ENCODE measurements at places on chromosomes 13 and 19. TPM values are rescaled to one million over a fixed set of nuclear protein-coding genes. Genes with fewer than 3 reads are reported as not detected.

DNA sequence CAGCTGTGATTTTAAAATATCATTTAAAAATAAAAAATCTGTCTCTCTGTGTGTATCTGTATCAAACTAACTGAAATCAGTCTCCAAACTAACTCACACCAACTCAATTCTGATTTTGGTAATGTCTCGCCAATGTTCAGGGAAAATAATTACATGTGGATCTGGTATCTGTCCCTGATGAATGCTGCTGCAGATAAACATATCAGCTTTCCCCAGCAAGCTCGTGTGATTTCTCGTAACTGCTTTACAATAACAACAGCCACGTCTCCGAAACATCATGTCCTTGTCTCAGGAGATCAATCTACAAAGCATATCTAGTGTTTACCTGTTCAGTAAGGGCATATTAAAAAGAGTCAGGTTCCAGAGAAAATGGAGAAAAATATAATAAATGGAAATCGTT, 129.0 kb downstream of the IRS2 start:
- peaks cover 3% of the 10 kb centered on the region for H3K4me1 ChIP-seq
- H3K36me3 ChIP-seq, result no peaks in the 10 kb centered on the region
- peaks cover 10% of the 10 kb centered on the region for H3K27me3 ChIP-seq
- DNase-seq, result no peak

MUC16 gene
- 0.43 TPM for total RNA-seq

DNA sequence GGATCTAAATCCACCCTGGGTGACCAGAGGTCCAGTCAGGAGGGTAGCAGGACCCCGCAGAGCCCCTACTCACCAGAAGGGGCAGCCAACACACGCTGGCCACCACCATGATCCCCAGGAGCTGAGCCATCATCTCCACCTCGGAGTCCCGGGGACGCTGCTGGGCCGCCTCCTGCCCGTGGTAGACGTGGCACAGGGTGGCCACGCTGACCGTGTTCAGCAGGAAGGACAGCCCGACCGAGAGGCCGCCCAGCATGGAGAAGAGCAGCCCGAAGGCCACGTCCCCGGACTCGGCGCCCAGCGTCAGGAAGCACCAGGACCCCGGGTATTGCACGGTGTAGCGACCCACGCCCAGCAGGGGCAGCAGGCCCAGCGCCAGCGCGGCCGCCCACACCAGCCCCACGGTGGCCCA, 6.9 kb downstream of the TBXA2R start:
- peaks cover under 1% of the 10 kb centered on the region for H3K27me3 ChIP-seq
- no peaks in the 10 kb centered on the region for H3K4me1 ChIP-seq
- H3K27ac ChIP-seq, result no peak overlapping the region
- no peaks in the 10 kb centered on the region for H3K36me3 ChIP-seq

DNA sequence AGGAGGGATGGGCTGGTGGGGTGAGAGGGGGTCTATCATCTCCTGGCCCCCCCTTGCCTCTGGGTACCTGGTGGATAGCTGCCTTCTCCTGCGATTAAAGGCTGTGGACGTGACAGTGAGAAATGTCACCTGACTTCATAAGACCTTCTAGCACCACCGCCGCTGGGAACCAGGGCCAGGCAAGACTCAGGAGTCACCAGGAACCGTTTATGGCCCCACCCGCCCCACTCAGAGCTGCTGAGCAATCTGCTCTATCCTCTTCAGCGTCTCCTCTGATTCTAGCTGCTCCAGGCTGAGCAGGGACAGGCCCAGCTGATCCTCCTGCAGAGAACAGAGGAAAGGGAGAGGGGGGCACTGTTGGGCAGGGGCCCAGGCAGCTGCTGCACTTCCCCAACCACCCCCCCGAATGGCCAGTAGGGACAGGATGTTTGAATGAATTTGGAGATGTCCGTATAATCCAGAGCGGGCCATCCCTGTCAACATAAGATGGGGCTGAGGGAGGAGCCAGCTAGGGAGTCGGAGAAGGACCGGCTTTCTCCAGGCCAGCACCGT, 10.9 kb downstream of the KLC3 start:
- H3K4me3 ChIP-seq, result no peak overlapping the region
- no peak for DNase-seq
- peaks cover 3% of the 10 kb centered on the region for H3K27me3 ChIP-seq
- no peaks in the 10 kb centered on the region for H3K4me1 ChIP-seq
- H3K36me3 ChIP-seq, result peaks cover 12% of the 10 kb centered on the region

LYPD3 gene
- total RNA-seq, result 0.60 TPM

GRCh38 chr19:18776736-18777135, 14.4 kb downstream of the COMP start:
- no peak overlapping the region for H3K27ac ChIP-seq
- H3K27me3 ChIP-seq, result peaks cover 8% of the 10 kb centered on the region
- H3K4me3 ChIP-seq, result no peak overlapping the region
- H3K36me3 ChIP-seq, result no peaks in the 10 kb centered on the region

DNA sequence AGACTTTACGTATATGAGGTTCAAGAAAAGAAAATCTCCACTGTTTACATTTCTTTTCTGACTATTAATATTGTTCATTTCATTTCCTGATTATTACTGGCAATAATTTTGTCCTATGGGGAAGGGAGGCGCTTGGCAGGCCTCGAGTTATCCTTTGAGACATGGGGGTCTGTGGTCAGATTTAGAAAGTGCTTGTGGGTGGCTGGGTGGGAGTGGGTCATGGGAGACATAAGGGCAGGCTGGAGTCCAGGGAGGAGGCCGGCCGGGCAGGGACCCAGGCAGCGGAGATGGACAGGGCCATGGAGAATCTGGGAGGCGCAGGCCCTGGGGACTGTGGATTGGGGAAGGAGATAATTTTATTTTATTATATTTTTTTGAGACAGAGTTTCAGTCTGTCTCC, 40.1 kb downstream of the LTBP4 start:
- no peaks in the 10 kb centered on the region for H3K27me3 ChIP-seq
- peaks cover 7% of the 10 kb centered on the region for H3K4me1 ChIP-seq
- H3K4me3 ChIP-seq, result no peak overlapping the region
- DNase-seq, result no peak
- no peak overlapping the region for H3K27ac ChIP-seq
- H3K36me3 ChIP-seq, result no peaks in the 10 kb centered on the region

ETFB gene
- total RNA-seq, result 63.2 TPM

GRCh38 chr19:51018745-51019543, 565 bp downstream of the KLK10 start:
- H3K4me3 ChIP-seq, result peak overlapping the region; percentile 61
- no peak for DNase-seq
- no peaks in the 10 kb centered on the region for H3K36me3 ChIP-seq
- H3K27ac ChIP-seq, result peak overlapping the region; percentile 31
- H3K27me3 ChIP-seq, result peaks cover 69% of the 10 kb centered on the region

DNA sequence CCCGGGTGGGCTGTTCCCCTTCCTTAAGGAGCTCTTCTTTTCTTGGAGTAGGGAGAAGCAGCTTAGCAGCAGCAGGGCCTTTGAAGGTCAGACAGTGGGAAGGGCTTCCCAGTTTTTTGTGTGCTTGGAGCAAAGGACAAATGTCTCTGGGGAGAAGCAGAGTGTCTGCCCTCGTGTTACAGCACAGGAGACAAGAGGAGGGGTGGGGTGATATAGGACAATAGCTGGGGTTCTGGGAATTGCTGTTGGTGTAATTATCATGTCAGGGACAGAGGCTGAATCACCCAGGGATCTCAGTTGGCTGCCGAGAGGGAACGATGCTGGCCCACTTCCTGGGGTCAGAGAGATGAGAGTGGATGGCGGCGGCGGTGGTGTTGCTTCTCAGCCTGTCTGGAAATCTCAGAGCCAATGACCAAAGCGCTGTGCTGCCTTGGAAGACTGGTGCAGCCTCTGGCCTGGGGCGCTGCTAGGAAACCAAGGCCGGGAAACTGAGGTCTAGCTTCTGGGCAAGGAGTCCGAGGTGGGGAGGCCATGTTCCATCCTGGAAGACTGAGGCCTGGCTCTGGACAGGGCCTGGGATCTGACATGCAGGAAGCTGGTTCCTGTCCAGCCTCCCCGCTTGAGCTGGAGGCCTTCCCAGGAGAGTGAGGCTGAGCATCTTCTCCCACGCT, 1.2 kb downstream of the INAFM1 start:
- DNase-seq, result no peak
- H3K36me3 ChIP-seq, result peaks cover 6% of the 10 kb centered on the region
- H3K4me3 ChIP-seq, result peak overlapping the region; percentile 64
- H3K4me1 ChIP-seq, result peaks cover 12% of the 10 kb centered on the region
- H3K27me3 ChIP-seq, result peaks cover 12% of the 10 kb centered on the region

All from progenitor cell of endocrine pancreas (in vitro differentiated cells).